Kidney epithelial cell (primary cell): ENCODE measurements at places on chromosomes 3 and 15.

GRCh38 chr15:75131269-75131643 is 70.4 kb upstream of the C15orf39 start:
- no peak for DNase-seq

DNA sequence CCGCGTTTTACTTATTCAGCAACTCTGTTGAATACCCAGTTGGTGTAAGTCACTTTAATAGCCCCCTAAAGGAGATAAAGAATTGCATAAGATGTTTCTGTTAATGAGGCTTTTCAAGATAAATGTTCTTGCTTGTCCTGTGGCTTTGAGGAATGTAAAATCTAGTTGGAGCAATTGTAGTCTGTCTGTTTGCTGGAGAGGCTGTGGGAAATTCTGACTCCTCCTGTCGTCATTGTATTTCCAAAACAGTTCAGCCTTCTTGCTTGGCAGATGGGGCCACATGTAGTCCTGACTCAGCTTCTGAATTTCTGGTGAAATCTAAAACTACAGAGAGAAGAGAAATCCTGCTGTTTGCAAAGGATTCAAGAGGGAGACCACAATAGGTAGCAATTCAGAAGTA is 114.4 kb downstream of the RYR3 start:
- DNase-seq = peak; percentile 31

DNA sequence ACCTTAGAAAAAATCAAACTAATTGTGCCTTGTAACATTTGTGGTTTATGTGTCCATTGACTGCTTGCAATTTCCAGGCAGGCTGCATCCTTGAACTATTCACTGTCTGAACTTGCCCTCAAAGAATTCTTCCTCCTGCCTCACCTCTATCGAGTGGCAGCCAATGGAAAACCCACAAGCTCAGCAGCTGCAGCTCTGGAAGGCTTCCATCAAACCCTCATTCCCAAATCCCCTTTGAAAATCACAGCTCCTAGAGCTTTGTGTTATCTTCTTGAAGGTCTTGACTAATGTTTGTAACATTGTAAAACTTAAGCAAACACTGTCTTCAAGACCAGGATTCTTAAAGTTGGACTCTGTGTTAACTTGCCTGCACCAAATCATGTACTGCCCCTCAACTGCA is 81.1 kb downstream of the FILIP1L start:
- DNase-seq = no peak

DNA sequence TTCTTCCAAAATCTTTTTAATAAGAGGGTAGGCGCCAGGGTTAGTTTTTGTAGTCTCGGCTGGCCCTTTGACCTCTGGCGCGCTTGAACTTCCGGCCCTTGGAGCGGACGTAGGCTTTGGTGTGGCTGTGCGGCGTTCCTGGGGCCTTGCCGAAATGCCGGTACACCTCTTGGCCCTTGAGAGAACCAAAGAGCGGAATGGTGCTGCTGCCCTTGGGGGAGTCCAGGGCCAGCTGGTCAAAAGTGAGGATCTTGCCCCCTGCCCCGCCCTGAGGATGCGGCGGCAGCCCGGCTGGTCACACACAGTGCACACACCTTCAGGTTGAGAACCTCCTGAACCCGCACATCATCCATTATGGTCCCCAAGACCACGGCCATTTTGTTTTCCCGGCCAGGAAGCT is 20.0 kb upstream of the CHRNB4 start:
- DNase-seq = no peak

- no peak for DNase-seq
Observed at GRCh38 chr3:45684327-45684892, 4.8 kb upstream of the SACM1L start.

DNA sequence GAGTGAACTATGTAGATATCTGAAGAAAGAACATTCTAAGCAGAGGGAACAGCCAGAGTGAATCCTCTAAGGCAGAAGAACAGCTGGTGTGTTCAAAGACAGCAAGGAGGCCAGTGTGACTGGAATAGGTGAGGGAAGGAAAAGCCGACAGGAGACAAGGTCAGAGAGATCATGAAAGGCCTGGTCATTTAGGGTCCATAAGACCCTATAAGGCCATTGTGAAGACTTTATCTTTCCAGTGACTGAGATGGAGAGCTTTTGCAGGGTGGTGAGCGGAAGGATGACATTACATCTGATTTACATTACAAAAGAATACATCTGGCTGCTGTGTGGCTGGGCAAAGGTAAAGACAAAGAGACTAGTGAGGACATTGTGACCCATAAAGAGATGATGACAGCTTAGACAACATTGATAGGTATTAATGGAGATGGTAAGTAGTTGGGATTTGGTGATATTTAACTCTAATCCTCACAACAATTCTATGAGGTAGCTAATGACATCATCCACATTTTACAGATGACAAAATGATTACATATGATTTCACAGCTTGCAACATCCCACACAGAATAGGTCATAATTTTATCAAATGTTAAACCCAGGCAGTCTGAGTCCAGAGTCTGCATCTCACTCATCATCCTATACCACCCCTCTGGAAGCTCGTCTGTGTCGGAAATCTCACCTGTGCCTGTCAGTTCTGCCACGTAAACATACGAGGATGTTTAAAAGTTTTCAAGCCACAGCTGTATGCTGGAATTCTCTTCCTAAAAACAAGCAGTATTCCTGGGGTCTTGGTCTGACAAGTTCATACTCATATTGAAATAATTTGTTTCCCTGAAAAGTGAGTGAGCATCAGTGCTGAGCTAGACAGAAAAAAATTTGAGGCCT is 70.2 kb upstream of the PIK3R4 start:
- DNase-seq = no peak

- DNase-seq = no peak
Observed at GRCh38 chr3:94066506-94067500, 3.9 kb downstream of the NSUN3 start.

GRCh38 chr3:108241721-108242120 is 19.5 kb upstream of the IFT57 start:
- DNase-seq = no peak

DNA sequence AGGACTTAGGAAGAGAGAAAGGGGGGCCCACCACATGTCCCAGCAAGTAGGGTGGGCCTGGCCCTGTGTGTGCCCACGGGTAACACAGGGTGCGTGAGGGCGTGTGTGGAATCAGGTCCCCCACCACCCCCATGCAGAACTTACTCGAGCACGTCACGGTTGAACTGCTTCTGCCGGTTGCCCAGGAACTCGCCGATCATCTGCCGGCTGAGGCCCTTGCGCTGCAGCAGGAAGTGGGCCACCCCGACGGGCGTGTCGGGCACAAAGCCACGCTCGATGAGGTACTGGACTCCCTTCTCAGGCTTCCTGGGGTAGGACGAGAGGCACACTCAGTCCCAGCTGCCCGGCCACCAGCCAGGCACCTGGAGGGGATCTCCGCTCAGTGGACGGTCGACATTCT is 83.1 kb upstream of the RPL32 start:
- no peak for DNase-seq

DNA sequence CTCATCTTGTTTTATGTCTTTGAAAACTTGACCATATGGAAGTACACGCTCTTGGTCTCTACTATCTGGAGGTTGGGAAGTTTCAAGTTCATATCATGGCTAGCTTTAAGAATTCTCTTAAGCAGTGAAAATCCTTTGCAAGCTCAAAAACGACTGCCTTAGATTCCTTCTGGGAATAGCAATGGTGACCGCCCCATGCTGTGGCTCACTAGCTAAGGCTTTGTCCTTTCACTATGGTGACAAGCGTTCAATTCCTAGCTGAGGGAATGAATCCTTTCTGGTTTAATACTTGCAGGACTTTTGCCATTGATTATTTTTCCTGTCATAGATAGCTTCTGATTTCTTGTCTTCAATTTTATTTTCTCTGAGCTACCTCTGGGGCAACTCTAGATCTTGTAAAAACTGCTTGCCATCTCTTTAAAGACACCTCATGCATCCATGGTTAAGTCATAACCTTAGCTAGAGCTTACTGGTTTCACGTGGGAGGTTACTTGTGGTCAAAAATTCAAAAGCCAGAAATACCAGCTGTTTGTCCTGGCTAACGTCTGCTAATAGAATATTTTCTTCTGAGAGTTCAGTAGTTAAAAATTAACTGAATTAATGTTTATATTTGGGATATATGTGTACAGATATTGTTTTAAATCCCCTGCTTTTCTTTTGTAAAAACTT is 673.4 kb upstream of the CBLB start:
- DNase-seq = peak; percentile 47

DNA sequence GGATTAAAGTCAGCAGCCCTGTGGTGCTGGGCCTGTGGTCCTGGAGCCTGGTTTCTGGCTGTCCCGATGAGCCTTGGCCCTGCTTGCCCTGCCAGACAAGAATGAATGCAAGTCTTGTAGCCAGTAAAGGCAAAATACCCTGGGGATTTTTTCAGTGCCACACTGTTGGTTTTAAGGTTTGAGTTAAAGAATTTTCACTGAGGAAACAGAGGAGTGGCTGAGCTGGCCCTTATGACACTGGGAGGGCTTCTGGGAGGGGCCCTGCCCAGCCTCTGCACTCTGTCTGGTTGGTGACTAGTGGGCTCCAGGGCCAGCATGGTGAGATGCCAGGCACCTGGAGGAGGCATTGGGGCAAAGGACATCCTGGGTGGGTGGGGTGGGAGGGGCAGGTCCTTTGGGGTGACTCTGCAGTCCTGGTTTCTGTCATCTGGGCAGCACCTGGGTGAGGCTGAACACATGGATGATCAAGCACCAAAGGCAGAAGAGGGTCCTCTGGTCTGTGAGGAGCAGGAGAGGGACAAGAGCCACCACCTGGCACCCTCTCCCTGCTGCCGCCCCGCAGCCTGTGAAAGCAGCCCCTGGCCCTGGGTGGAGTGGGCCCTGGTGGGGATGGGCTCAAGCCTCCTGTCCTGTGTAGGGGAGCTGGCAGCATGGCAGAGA is 12.5 kb upstream of the PLA2G4E start:
- no peak for DNase-seq

- no peak for DNase-seq
Observed at GRCh38 chr3:112730210-112730609, 89.3 kb upstream of the CCDC80 start.

- DNase-seq = no peak
Observed at GRCh38 chr3:37770938-37771918, 90.5 kb upstream of the CTDSPL start.

DNA sequence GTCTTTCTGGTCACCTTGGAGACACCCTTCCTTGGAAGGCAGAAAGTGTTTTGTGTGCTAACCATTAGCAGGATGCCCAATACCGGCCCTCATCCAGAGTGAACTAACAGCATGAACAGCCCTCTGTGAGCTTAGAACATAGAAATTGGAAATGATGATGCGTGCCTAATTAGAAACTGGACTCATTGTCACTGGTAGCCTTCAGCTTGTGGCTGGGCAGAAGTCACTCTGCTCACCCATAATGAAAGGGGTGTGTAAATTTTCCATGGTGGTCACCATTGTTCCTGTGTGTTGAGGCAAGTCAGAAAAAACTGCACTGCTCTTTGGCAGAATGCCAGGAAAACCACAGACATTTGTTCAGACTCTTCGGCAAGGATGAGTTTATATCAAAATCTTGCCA is 74.7 kb upstream of the CNTN4 start:
- DNase-seq = peak; percentile 34

- no peak for DNase-seq
Observed at GRCh38 chr3:185330644-185331043, 32.3 kb upstream of the MAP3K13 start.

- no peak for DNase-seq
Observed at GRCh38 chr15:76492538-76492937, 156.0 kb downstream of the ISL2 start.

- no peak for DNase-seq
Observed at GRCh38 chr15:80706161-80706560, 11.1 kb downstream of the ABHD17C start.

GRCh38 chr3:66795365-66795764 is 202.7 kb upstream of the KBTBD8 start:
- DNase-seq = no peak

DNA sequence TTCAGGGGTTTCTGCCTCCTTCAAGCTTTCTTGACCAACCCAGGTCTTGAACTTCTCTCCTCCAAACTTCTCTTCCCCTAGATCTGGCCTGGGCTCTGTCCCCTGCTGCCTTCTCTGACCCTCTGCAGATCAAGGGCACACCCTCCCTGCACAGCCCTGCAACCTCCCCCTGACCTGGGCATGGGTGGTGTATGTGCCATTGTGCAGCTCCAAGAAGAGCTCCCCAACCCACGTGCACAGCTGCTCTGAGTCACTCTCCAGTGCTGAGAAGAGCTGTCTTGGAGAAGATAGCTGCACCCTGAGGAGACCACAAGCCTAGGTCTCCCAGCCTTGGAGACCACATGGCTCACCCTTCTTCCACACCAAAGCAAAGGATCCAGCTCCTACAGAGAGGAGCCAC is 8.0 kb downstream of the MAN2C1 start:
- DNase-seq = no peak

- DNase-seq = no peak
Observed at GRCh38 chr3:25678581-25678980, 13.9 kb upstream of the TOP2B start.

DNA sequence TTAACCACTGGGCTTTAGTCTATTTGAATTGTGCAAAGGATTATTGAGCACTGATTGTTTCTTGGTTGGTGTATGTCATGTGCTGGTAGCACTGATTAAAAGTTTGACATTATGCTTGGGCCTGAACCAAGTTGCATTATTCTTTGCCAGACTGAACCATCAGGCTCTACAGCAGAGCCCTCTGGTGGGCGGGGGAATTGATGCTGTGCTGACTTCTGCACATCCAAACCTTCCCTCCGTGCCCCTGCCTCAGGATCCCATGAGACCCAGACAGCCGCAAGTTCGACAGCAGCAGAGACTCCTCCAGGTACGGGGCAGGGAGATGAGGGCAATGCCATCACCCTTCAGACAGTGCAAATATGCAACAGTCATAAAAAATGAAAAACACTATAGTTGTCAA is 28.4 kb upstream of the P2RY12 start:
- no peak for DNase-seq

DNA sequence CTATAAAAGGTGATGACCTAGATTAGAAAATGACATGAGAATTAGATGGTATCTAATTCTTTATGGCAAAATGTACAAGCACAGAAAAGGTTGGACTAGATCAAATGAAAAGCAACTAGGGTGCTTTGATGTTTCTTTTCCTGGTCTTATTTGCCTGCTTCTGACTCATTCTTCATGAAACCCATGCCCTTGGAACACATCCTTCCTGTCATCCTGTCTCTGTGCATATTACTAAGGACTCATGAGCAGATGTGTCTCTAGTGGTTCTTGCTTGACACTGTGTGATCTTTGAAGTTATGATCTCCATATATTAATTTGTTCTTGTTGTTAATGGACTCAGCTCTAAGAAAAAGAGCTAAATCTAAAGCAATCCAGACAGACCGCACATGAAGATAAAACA is 314.0 kb downstream of the ERC2 start:
- DNase-seq = no peak

DNA sequence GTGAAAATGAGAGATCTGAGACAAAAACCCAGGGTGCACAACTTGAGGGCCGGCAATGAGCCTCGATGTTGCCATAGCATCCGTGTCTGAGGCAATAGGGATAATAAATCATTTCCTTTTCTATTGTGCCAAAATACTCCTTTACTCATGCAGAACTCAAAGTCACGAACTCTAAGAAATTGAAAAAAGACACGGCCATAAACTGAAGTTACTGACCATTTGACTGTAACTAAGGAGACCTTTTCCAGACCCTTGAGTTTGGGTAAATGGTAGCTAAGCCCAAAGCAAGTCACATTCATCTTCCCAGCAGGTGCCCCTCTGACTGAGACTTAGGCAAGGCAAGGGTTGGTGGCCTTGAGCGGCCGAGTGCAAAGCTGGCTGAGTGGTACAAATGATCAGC is 141.2 kb upstream of the SLCO3A1 start:
- DNase-seq = no peak
